ENCODE measurements at places on chromosomes 2 and 18.
A peak's percentile ranks its signal among the peaks of the same experiment; 100 is the strongest.

DNA sequence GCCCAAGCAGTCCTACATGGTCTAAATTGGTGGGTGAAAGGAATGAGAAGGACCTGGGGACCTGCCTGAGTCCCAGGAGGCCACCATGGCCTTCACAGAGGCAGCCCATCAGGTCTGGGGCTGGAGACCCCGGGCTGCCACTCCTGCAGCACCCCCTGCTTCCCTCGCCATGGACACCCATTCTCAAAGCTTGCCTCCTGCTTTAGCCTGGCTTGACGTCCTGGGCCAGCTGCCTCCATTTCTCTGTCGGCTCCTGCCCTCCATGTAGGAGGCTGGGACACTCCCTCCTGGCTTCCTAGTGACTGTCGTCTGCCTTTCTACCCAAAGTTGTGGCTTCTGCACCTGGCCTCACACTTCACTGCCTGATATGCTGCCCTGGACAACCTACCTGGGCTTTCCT, 198.6 kb downstream of the FAM210A start:
- DNase-seq = no peak

GRCh38 chr2:65130664-65131175, 814 bp upstream of the RAB1A start:
- no peak for DNase-seq

DNA sequence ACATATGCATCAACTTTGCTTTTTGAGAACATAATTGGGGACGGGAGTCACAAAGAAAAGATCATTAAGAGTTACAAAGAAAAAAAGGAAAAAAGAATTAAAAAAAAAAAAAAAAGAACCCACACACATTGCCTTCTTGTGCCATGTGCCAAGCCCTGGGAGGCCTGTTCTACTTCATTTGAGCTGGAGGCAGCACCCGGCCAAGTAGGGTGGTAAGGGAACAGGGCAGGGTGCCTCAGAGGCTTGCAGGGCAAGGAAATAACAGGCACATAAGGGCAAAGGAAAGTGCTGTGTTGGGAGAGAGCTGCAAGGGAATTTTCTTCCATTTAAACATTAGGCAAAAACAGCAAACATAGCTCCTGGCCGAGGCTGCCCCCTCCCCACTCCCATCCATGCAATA, 418.0 kb downstream of the TMEM182 start:
- DNase-seq = no peak

- peak; percentile 72 for DNase-seq
Measured at GRCh38 chr2:119338826-119339561, 27.6 kb downstream of the C2orf76 start.

DNA sequence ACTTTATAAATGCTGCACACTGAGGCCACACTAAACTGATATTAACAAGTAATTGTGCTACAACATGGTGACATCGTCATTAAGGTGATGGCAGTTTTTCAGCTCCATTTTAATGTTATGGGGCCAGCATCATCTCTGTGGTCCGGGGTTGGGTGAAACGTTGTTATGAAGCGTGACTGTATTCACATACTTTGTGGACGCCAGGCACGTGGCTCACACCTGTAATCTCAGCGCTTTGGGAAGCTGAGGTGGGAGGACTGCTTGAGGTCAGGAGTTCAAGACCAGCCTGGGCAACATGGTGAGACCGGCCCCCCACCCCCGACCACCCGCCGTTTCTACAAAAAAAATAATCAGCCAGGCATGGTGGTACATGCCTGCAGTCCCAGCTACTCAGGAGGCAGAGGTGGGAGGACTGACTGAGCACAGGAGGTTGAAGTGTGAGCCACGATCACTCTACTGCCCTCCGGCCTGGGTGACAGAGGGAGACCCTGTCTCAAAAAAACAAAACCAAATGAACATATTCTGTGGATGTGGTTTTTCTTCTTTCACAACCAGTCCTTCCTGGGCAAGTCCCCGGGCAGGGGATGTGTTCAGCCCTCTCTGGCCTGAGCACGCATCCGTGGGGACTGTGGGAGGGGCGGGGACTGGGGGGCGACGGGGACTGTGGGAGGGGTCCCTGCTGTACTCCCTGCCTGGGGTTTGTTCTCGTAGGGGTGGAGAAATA, 12.9 kb upstream of the GAL3ST2 start:
- DNase-seq = no peak

- DNase-seq = no peak
Measured at GRCh38 chr2:3776311-3776710, 72.9 kb downstream of the DCDC2C start.

- DNase-seq = no peak
Measured at GRCh38 chr2:55636831-55637230, 19.4 kb upstream of the PPP4R3B start.

DNA sequence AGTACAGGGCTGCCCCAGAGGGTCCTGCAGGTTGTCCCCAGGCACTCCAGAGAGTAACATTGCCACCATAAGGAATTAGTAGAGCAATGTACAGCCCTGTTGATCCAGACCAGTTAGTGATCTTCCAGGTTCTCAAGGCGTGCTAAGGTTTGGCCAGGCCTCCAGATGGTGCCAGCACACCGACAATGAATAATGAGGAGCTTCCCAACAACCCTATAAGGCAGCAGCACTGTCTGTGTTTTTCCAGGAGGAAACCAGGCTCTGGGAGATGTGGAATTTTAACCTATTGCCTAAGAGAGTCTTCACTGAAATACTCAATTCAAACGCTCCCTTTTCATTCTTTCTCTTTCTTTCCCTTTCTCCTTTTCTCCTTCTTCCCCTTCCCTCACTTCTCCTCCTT, 122.1 kb downstream of the MGAT5 start:
- DNase-seq = no peak

DNA sequence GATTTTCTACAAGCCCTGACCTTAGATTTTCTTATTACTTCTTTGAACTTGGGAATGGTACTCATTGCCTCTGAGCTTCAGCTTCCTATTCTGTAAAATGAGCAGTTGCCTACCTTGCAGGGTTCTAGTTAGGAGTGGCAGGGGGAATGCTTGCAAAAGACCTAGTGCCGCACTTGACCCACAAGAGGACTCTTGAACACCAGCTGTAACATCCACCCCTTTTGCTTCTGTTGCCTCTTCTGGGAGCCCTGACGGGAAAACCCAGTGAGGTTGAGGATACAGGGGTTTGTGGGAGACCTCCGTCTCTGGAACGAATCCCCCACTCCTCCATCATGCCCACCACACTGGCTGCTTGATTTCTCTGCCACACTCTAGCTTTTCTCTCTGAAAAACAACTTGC, 27.1 kb upstream of the LBH start:
- DNase-seq = no peak

DNA sequence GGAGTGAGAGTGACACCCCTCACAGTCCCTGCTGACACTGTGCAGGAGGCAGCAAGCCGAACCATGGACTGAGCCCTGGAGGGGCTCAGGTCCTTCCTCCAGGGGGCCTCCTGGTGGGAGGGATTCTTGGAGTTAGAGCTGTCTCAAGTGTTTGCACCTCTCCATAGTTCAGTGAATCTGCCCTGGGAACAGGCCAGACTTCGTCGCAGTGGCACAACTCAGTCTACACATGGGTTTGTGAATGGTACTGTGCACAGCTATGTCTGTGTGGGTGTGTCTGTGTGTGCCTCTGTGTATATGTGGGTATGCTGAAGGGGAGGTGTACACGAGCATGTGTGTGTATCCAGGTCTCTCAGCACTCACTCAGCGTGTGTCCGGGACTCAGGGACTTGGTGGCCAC, 36.4 kb downstream of the PAX8 start:
- no peak for DNase-seq

GRCh38 chr2:200155652-200156051, 150.8 kb upstream of the SPATS2L start:
- no peak for DNase-seq

DNA sequence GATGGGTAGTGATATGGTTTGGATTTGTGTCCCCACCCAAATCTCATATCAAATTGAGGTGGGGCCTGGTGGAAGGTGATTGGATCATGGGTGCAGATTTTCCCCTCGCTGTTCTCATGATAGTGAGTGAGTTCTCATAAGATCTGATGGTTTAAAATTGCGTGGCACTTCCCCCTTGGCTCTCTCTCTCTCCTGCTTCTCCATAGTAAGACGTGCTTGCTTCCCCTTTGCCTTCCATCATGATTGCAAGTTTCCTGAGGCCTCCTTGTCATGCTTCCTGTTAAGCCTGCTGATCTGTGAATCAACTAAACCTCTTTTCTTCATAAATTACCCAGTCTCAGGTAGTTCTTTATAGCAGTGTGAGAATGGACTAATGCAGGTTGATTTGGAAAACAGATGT, 223.2 kb upstream of the APCDD1 start:
- no peak for DNase-seq

DNA sequence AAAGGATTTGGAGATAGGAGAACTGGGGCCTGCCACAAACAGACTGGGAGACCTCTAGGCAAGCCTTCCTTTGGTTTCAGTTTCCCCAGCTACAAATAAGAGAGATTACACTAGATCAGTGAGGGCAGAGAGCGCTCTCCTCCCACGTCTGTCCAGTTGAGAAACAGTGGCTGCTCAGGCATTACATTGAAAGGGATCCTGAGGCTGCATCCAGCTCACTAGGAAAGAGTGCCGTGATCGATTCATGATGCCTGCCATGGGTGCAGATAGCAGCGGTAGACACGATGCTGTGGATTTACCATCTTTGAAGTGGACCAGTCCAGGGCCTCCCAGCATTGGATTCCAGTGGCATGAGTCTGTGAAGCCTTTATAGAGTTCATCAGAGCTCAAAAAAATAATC, 62.6 kb downstream of the EN1 start:
- DNase-seq = no peak

- no peak for DNase-seq
Measured at GRCh38 chr2:5911718-5912117, 219.5 kb downstream of the SOX11 start.

DNA sequence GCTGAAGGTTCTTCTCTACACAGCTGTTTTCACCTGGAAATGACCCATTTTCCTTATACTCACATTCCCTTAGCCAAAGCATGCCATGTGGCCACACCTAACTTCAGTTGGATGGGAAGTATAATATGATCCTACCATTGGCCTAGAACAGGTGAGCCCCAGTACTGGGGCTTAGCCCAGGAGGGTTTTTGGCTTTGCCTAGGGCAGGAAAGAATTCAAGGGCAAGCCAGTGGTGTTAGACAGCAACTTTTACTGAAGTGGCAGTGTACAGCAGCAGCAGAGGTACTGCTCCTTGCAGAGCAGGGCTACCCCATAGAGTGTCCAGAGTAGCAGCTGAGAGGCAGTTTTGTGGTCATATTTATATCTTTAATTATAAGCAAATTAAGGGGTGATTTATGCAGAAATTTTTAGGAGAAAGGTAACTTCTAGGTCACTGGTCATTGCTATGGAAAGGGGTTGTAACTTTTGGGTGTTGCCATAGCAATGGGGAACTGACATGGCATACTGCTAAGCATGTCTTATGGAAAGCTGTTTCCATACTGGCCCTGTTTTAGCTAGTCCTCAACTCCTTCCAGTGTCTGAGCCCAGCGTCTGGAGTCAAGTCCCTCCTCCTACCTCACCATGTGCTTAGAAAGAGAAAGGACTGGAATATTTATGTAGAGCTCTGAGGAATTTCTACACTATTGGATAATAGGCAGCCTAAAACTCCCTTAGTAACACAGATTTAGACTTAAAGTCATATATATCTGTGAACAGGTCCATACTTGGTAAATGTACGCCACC, 109.0 kb upstream of the DTNA start:
- DNase-seq = no peak

DNA sequence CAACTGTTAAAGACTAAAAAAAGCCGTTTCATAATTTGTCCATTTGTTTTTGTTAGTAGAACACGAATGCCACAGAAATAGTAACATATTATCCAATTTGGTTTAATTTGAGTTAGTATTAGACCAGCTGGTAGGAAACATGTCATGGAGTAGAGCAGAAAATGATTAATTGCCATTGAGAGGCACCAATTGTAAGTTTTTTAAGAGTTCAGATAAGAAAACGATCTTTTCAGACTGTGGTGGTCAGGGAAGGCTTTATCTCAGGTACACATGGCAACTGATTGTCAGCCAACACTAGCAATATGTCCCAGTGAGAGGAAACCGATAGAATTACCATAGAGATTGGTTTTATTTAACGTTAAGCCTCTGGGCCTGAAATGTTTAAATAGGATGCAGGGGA, 438.2 kb upstream of the MAP2 start:
- no peak for DNase-seq

DNA sequence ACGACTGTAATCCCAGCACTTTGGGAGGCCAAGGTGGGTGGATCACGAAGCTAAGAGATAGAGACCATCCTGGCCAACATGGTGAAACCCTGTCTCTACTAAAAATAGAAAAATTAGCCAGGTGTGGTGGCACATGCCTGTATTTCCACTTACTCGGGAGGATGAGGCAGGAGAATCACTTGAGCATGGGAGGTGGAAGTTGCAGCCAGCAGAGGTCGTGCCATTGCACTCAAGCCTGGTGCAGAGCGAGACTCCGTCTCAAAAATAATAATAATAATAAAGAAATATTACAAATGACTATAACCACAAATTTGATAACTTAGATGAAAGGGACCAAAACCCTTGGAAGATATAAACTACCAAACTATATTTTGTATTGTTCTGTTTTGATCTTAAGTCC, 226.3 kb upstream of the GULP1 start:
- no peak for DNase-seq

DNA sequence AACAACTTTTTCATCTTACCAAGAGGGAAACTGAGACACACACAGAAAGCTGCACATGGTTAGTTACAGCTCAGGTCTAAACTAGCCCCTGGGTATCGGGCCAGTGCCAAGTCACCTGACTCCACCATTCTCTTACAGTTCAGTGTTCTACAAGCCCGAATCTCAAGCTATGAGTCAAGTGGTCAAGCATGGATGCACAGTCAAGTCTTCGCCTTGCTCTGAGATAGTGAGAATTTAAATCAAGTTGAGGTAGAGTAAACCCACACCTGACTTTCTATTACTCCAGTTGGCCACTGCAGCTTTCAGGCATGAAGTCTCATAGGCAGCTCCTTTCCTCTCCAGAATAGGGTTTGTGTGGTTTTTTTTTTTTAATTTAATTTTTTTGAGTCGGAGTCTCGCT, 34.5 kb upstream of the ARL5A start:
- DNase-seq = no peak

GRCh38 chr2:14937336-14937735, 304.8 kb downstream of the LRATD1 start:
- no peak for DNase-seq

GRCh38 chr2:24657818-24658217, 135.4 kb downstream of the PTRHD1 start:
- no peak for DNase-seq

DNA sequence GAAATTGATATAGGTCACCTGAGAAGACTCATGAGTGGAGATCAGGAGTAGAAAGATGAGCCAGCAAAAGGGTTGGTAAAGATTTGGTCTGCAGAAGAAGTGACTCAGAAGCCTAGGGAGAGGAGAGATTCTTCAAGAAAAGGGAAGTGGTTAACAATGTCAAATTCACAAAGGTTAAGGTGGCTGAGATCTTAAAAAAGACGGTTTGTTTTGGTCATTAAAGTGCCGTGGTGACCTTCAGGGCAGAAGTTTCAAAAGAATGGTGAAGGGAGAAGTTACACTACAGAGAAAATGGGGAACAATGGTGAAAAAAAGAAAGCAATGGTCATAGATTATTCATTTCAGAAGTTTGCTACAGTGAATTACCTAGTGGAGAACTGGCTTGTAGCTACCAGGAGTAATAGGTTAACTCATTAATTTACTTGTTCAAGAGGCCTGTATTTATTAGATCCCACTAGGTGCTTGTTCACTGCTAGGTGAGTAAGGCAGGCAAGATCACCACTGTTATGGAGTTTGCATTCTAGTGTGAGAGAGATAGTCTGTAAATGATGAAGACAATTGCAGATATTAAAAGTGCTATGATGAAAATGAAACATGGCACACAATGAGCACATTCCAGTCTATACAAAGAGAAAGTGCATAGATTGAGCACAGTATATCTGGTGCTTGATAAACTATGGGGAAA, 43.0 kb downstream of the FBXO48 start:
- DNase-seq = peak; percentile 64

GRCh38 chr2:10196110-10196892, 73.8 kb downstream of the RRM2 start:
- no peak for DNase-seq
